ENCODE measurements at places on chromosomes 4 and X.

GRCh38 chr4:110705440-110705782, 82.5 kb upstream of the PITX2 start:
- no peak for DNase-seq

- no peak for DNase-seq
These were observed 130.6 kb upstream of the ATP6AP2 start for GRCh38 chrX:40449956-40450706.

DNA sequence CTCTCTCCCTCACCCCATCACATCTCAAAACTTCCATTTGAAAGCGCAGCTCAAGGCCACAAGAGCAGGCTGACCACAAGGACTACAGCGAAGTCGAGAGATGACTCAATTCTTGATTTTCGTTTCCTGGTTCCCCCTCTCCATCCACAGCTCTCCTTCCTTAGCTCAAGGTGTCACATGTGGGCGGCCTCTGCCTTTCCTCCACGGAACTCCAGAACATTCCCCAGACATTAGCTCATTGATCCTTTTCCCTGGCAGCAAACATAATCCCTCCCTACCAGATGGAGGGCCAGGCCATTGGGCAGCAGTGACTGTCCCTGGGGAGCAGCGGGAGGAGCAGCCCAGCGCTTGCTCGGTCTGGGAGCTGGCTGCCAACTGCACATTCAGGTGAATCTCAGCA, 56.3 kb downstream of the CCDC149 start:
- DNase-seq = no peak

GRCh38 chr4:150255610-150256224, 177.5 kb downstream of the DCLK2 start:
- DNase-seq = no peak

DNA sequence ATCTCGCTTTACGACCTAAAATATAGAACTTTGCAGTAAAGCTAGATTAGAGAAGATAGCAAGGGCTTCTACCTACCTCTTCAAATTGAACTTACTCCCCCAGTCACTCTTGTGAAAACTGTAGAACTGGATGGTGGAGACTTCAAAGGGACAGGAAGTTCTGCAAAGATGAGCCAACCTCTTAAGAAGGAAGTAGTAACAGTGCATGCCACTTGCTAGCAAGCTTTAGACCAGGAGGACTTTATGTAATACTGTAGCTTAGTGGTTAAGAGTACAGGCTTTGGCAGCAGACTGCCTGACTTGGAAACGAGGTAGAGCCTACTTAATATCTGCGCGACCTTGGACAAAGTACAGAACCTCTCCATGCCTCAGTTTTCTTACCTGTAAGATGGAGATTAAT, 27.5 kb upstream of the VBP1 start:
- DNase-seq = peak; percentile 1

DNA sequence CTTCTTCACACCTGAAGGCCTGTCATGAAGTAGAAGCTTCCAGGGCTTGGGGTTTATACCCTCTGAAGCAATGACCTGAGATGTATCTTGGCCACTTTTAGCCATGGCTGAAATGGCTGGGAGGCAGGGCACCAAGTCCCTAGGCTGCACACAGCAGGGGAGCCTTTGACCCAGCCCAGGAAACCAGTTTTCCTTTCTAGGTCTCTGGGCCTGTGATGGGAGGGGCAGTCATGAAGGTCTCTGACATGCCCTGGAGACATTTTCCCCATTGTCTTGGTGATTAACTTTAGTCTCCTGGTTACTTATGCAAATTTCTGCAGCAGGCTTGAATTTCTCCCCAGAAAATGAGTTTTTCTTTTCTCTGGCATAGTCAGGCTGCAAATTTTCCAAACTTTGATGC, 511.0 kb upstream of the KLHL4 start:
- DNase-seq = no peak

DNA sequence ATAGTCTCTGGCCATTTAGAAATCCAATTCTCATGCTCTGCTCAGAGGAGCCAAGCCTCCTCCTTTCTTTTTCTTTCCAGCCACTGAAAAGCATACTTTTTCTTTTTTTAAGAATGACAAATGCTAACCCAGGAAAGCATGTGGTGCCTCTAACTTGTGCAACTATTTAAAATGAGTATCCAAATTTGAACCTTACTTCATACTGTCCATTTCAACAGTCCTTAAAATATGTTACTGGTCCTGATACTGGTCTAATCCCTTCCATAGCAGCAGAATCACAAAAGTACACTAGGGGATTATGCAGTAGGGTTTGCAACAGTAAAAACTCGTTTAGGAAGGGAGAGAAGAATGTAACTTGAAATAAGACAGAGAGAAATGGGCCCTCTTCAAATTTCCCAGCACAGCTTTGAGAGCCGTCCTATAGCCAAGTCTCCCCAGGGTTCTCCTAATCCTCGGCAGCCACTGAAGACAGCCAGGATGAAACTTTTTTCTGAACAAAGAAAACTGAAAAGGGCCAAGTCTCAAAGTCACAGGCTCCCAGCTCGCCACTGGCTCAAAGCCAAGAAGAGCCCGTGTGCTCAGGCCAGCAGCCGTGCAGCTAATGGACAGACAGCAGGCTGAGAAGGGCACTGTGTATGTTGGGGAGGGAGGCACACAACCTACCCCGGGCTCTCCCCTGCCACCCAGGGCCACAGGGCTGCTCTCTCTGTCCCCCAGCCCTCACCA, 39.5 kb downstream of the GPC4 start:
- DNase-seq = no peak

DNA sequence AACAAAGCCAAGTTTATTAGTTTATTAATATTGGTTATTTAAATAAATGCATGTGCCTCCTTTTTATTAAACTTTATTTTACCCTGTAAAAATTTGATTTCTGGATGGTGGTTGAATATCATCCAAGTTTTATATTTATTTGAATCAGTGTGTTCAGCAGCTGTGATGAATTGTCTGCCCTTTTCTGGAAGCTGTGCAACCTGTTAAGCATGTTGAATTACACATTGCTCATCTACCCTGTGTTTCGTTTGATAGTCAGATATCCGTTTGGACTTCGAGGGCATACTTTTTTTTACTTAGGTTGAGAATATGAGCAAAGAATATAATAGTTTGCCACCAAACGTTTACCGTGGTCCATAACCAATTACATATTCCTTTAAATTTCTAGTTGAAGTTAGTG, 95.8 kb upstream of the TENM3 start:
- DNase-seq = no peak

All from stimulated activated CD4-positive, alpha-beta T cell treated with anti-CD3 and anti-CD28 coated beads, TNF-alpha, amount 100 ng/mL, for 4 hours (primary cell).